ENCODE measurements at places on chromosomes 6 and 20. TPM values are rescaled to one million over a fixed set of nuclear protein-coding genes. Genes with fewer than 3 reads are reported as not detected.

DNA sequence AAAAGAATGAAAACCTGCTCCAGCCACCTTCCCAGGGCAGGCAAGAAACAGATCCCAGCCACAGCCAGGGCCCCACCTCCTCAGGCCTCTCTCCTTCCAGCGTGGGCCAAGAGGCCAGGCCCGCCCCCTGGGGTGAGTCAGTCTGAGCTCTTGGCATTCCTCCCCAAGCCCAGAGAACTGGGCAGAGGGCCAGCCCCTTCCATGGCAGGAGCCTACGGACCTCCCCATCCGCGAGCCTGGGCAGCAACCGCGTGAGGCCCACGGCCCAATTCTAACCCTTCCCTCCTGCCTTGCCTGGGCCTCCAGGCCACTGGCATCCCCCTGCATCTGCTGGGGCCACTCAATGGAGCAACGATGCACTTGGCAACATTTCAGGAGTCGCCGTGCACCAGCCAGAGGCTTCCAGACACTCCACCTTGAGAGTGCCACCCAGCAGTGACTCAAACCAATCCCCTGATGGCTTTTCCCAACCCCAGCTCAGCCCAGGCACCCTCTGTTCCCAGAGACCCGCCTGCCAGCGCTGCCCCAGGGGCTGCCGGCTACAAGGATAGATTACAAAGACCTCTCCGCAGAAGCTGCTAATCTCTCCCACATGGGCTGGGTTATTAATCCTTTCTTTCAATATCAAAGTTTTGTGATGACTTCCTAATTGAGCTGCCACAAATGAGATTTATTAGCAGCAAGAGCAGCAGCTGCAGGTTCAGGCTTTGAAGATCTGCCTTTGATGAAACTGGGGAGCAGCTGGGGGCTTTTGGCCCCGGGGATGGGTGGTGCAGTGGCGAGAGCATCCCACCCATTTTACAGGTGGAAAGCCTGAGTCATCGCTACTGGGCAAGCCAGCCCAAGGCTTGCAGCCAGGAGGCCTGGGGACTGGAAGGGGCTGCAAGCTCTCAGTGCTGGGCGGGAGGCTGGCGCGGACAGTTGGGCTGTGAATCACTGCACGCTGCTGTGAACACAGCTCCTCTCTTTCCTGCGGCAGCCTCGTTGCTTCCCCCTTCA is 85.7 kb downstream of the NFATC2 start:
- no peak overlapping the region for H3K4me3 ChIP-seq
- peak; percentile 95 for DNase-seq
- peaks cover 23% of the 10 kb centered on the region for H3K4me1 ChIP-seq
- H3K27ac ChIP-seq: peak overlapping the region; percentile 49

- no peaks in the 10 kb centered on the region for H3K4me1 ChIP-seq
- no peak for DNase-seq
- no peak overlapping the region for H3K27ac ChIP-seq
- no peaks in the 10 kb centered on the region for H3K27me3 ChIP-seq
- no peaks in the 10 kb centered on the region for H3K36me3 ChIP-seq
These were observed 47.7 kb upstream of the SMOC2 start for GRCh38 chr6:168393126-168393870.

DNA sequence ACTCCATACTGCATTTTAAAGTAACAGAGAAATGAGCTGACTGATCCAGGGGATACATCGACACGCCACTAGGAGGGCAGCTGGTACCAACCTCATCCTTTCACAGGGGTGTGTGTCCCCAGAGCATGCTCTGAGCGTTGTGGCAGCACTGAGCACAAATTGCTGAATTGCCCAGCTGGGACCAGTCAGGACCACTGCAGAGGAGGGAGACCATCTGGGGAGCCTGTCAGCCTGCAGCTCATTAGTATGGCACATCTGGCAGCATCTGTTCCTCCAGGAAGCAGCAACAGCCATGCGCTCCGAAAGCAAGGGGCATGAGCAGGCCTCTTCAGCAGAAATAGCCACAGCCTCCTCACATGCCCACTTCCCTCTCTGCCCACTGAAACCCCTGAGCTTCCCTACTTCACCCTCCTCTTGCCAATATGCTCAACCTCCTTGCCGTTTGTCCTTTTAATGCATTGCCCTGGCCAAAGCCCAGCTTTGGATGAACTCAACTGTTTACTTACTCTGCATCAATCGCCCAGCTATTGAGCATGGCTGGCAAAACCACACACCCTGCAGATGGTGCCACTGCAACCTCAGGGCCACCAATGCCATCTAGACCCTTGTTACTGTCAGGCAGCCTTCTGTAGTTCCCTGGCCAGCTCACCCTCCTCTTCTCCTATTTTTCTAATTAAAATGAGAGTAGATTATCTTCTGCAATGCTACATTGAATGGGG is 77.6 kb upstream of the NEDD9 start:
- no peaks in the 10 kb centered on the region for H3K27me3 ChIP-seq
- H3K36me3 ChIP-seq: no peaks in the 10 kb centered on the region
- H3K4me3 ChIP-seq: no peak overlapping the region
- H3K4me1 ChIP-seq: no peaks in the 10 kb centered on the region

- H3K4me3 ChIP-seq: no peak overlapping the region
- peaks cover 5% of the 10 kb centered on the region for H3K4me1 ChIP-seq
- peak; percentile 60 for DNase-seq
- no peaks in the 10 kb centered on the region for H3K27me3 ChIP-seq
- no peak overlapping the region for H3K27ac ChIP-seq
These were observed 32.6 kb downstream of the CEP85L start for GRCh38 chr6:118618676-118619377.

DNA sequence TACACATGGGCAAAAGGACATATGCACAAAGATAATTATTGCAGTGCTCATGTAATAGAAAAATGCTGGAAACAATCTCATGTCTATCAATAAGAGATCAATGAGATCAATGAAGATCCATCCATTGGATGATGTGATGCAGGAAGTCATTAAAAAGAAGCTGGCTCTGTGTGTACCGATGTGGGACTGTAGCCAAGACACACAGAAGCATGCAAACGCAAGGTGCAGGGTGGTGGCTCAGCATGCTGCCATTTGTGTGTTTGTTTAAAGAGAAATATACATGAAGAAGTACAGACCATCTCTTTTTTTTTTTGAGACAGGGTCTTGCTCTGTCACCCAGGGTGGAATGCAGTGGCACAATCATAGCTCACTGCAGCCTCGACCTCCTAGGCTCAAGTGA is 33.1 kb upstream of the KCNB1 start:
- no peaks in the 10 kb centered on the region for H3K4me1 ChIP-seq
- H3K27ac ChIP-seq: no peak overlapping the region
- H3K27me3 ChIP-seq: no peaks in the 10 kb centered on the region

DNA sequence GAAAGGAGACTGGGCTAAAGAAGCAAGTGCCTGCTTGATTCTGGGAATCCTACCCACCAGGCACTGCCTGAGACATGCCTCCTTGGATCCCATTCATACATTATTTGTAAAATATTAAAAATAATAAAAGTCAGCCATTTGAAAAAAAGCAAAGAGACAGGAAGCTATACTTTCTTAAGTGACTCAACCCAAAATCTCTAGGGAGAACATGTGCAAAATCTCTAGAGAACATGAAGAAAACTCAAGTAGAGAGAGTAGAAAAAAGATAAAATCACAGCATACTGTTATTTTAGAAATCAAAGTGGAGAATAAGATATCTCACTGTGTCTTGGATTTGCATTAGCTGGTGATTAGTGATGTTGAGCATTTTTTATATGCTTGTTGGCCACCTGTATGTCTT is 197.2 kb upstream of the GGTLC1 start:
- peaks cover 5% of the 10 kb centered on the region for H3K27me3 ChIP-seq
- no peak overlapping the region for H3K27ac ChIP-seq
- DNase-seq: no peak
- H3K36me3 ChIP-seq: no peaks in the 10 kb centered on the region

GRCh38 chr6:1747531-1747930 is 137.8 kb downstream of the FOXC1 start:
- no peaks in the 10 kb centered on the region for H3K27me3 ChIP-seq
- H3K36me3 ChIP-seq: no peaks in the 10 kb centered on the region
- no peak overlapping the region for H3K4me3 ChIP-seq

- peaks cover 7% of the 10 kb centered on the region for H3K4me1 ChIP-seq
- H3K27me3 ChIP-seq: no peaks in the 10 kb centered on the region
- no peak overlapping the region for H3K27ac ChIP-seq
These were observed 3.2 kb downstream of the TAP2 start for GRCh38 chr6:32835167-32835893.

DNA sequence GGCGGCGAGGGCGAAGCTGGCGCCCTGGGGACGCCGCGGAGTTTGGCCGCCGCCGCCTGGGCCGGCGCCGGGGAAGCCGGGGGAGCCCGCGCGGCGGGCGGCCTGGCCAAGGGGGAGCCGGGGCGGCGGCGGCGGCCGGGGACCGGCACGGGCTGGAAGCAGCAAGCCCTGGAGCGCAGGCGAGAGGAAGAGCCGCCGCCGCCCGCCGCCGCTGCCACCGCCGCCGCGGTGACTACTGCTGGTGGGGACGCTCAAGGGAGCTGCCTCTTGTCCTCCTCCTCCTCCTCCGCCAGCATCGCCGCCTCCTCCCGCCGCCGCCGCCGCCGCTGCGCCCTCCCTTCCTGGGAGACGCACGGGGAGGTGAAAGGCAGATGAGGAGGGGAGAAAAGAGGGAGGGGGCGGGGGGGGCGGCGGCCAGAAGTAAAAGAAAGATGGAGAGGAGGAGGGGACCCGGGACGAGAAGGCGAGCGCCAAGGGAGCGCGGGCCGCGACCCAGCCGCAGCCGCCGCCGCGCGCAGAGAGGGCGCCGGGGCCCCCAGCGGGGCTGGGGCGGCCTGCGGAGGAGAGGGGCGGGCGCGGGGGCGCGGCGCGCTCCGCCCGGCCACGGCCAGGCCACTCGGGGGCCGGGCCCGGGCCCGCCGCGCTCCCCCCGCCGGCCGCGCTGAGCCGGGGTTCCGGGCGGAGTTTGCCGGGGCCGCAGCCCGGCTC is 846 bp downstream of the PDE10A start:
- peak; percentile 61 for DNase-seq
- H3K27me3 ChIP-seq: peaks cover 35% of the 10 kb centered on the region
- H3K36me3 ChIP-seq: no peaks in the 10 kb centered on the region
- H3K27ac ChIP-seq: peak overlapping the region; percentile 96

DNA sequence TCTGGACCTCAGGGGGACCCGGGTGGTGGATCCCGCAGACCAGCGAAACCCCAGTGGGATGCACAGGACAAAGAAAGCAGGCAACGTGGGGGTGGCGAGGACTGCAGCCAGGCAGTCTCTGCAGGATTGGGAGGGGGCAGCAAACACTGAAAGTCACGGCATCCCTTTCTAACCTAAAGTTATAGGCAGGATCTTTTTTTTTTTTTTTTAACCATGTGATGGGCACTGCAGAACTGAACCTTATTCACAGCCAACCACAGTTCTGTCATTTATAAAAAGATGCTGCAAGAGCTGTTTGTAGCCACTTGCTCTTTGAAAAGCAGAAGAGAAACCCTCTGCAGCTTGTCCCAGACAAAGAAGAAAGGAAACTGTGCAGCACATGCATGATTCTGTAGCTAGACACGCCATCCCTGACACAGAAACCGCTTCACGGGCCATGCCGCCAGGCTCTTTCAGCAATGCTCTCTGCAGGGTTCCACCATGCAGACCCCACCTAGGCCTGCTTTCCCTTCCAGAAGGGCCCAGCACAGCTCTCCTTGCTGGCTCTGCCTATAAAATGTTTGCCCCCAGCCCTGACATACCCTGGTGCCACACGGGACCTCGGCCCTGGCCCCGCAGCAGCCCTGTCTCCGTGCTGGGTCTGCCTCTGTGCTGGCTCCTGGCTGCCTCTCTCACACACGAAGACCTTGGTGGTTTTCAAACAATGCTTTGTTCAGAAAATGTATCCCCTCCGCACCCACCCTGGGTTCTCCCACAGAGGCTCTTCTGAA is 70.8 kb downstream of the PYGB start:
- DNase-seq: no peak
- H3K36me3 ChIP-seq: no peaks in the 10 kb centered on the region
- no peaks in the 10 kb centered on the region for H3K27me3 ChIP-seq
- peaks cover 17% of the 10 kb centered on the region for H3K4me1 ChIP-seq
- no peak overlapping the region for H3K4me3 ChIP-seq
- H3K27ac ChIP-seq: no peak overlapping the region

DNA sequence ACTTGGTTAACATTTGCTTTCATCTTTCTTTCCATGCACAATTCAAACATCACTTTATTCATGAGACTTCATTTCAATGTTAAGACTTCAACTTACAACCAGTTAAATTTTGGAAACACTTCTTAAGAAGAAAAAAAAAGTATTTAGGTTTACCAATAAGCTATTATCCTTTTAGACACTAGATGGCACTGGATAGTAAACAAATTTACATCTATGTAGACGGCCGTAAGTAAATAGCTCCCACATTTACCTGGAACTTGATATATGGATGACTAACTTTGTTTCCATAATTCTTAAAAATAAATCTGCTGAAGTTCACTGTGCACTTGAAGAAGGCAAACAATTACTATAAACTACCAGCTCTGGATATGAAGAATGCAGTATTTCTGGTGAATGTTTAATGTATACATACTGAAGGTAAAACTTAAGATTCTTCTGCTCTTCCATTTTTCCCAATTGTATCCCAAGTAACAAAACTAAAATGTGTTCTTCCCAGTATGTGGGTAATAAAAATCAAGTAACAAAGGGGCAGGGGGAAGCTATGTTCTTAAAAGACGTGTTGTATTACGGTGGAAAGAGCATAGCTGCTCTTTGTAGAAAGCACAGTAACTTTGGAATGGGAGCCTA is 130.6 kb upstream of the C6orf118 start:
- no peak overlapping the region for H3K4me3 ChIP-seq
- no peaks in the 10 kb centered on the region for H3K36me3 ChIP-seq
- no peak for DNase-seq
- H3K27ac ChIP-seq: no peak overlapping the region

DNA sequence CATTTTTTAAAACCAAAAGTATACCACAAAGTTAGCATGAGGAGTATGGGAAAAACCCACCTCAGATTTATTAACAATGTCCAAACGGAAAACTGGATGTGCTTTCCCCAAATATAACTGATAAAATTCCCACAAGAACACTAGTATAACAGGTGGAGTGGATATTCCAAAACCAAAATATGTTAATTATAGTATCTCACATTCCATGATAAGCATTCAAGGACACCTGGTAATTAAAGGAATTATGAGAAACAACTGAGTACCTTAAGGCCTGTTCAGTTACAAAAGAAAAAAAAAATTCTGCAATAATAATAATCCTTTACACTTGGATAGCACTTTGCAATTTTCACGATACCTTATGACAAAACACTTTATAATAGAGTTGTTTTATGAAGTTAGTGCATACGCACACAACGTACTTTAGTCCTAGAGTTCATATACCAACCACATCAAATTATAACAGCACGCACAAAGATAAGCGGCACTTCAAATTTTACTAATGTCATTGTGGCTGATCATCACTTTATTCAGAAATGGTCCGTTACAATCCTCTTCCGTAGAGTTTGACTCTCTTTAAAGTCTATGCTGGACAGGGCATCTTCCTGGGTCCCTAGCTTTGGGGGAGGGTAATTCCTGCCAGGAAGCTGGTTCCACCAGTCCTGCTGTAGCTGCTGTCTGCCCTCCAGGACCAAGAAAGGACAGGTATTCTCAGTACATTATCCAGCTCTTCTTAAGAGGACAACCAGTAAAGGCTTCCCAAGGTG is 1.7 kb downstream of the CDK19 start:
- peak overlapping the region; percentile 91 for H3K4me3 ChIP-seq
- H3K27ac ChIP-seq: no peak overlapping the region
- H3K27me3 ChIP-seq: no peaks in the 10 kb centered on the region
- peaks cover 8% of the 10 kb centered on the region for H3K4me1 ChIP-seq

GRCh38 chr20:23399568-23400241 is 21.6 kb downstream of the NAPB start:
- no peak overlapping the region for H3K4me3 ChIP-seq
- peaks cover 22% of the 10 kb centered on the region for H3K36me3 ChIP-seq
- H3K27ac ChIP-seq: peak overlapping the region; percentile 11
- H3K4me1 ChIP-seq: peaks cover 14% of the 10 kb centered on the region
- no peak for DNase-seq
- no peaks in the 10 kb centered on the region for H3K27me3 ChIP-seq

The DEFB118 gene
- total RNA-seq: not detected

The MUC22 gene
- total RNA-seq: 0.11 TPM

The UBD gene
- total RNA-seq: 53.8 TPM

The PDE10A gene
- 20.4 TPM for total RNA-seq

The HLA-DRB5 gene
- total RNA-seq: 10.8 TPM

Measured in heart right ventricle (tissue), 16 donors.